NCI-H345 (cell line): ENCODE measurements at places on chromosomes 1 and 21.

- DNase-seq: no peak
These were observed 155.2 kb downstream of the PEX14 start for GRCh38 chr1:10629816-10630571.

DNA sequence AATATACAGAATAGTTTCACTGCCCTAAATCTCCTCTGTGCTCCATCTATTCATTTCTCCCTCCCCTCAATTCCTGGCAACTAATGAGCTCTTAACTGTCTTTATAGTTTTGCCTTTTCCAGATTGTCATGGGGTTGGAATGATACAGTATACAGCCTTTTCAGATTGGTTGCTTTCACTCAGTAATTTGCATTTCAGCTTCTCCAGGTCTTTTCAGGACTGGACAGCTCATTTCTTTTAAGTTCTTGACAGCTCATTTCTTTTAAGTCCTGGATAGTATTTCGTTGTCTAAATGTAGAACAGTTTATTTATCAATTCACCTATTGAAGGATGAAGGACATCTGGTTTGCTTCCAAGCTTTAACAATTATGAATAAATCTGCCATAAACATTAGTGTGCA, 22.6 kb downstream of the KRTAP21-3 start:
- DNase-seq: no peak

GRCh38 chr1:147539122-147539575, 2.2 kb upstream of the BCL9 start:
- no peak for DNase-seq

GRCh38 chr1:203592730-203593129, 33.9 kb upstream of the ATP2B4 start:
- DNase-seq: no peak

GRCh38 chr1:241406421-241406820, 49.4 kb upstream of the RGS7 start:
- no peak for DNase-seq

DNA sequence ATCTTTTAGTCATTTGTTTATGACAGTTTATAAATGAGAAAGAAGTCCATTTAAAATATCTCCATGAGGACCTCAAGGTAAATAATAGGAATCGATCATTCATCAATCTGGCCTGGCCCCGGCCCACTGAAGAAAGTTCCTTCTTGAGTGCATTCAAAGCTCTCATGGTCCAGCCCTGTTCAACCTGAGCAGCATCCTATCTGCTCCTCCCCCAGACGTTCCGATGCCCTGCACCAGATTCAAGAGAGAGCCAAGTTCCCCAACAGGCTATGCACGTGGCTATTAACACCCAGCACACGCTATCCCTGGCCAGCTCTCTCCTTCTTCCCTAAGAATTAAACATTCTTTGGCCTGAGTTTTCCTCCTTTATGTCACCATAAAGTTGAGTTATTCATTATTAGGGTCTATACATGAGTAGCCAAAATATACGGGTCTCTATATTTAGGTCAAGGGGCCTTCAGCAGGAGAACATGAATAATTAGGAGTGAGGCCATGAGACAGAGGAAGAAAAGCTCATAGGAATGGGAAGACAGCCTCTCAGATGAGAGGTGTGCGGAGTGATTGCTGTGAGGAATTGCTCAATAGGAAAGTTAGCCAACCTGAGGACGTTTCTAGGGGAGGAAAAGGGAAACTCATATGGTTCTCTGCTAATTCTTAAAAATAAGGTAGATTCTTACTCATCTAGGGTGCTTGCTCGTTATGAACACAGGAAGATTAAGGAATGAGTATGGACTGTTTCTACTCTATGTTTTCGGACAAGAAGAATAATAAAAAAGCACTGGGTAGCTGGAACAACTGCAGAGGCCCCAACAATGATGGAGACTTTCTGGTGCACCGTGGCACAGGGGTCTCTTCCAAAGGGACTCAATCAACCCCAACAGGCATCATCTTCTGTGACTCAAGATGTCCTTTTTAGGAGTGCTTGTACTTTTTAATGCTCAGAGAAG, 23.6 kb downstream of the RUNX1 start:
- DNase-seq: no peak
